ENCODE measurements at places on chromosomes 5 and 9.
A peak's percentile ranks its signal among the peaks of the same experiment; 100 is the strongest.

GRCh38 chr9:120916588-120916987 is 10.0 kb downstream of the TRAF1 start:
- DNase-seq: peak; percentile 36

DNA sequence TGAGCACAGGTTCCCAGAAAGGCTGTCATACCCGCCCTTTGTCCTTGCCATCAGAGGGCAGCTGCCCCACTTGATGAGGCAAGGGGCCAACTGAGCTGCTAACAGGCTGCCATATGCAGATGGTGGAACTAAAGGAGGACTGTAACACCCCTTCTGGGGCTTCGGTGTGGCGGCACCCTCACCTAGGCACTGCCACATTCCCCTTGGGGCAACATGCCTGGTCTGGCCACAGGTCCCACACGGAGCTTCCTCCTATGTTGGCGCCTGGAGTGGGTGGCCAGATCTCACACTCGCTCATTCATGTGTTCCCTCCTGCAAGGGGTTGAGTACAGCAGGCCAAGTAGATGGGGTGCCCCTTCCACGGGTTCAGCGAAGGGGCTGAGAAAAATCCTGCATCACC is 777.4 kb upstream of the CHD1 start:
- DNase-seq: no peak

GRCh38 chr5:53858700-53859456 is 298.4 kb downstream of the NDUFS4 start:
- no peak for DNase-seq

DNA sequence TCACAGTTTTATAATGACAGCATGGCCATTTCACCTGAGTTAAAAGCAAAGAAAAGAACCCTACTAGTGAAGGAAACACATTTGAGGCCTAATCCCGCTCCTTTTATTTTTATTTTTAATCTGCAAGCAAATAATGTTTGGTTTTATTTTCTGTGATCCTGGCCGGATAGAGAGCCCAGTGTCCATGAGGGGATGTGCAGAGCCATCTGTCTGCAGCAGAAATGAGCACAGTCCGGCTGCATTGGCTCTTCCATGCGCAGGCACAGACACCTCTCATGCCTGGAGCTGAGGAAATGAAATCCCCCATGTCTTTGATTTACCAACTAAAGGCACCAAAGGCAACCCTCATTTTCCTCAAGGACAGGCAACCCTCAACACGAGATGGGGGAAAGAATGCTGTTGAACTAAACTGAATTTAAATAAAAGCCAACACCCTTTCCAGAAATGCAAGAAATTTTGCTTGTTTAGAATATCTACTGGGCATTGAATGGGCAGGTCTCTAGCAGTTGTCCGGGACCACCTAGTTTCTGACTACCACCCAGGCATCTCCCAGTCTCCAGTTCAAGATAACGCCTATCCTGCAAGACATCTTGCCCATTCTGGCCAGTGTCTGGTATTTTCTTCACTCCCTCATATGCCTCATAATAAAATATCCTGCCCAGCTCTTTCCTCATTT is 47.9 kb upstream of the SEMA6A start:
- no peak for DNase-seq

GRCh38 chr5:173733831-173734501 is 117.5 kb upstream of the BOD1 start:
- DNase-seq: no peak

DNA sequence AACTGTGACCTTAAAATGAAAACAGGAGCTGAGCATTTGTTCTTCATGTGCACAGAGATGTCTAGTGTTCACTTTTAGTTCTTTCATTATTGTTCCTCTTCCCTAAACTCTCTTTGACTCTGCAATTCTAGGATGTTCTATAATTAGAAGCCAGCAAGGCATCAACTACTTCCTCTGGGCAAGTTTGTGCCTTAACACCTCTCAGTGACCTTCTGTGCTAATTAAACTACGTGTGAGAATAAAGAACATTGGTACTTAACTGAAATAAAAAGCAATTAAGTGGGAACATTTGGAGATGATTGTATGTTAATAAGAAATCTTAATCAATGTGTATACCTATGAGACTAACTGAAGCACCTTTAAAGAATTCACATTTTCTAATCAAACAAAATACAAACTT is 242.8 kb downstream of the RASEF start:
- DNase-seq: no peak

- DNase-seq: no peak
Observed at GRCh38 chr5:128424646-128425045, 113.4 kb downstream of the FBN2 start.

- peak; percentile 13 for DNase-seq
Observed at GRCh38 chr5:154385236-154385512, 60.6 kb upstream of the SAP30L start.

DNA sequence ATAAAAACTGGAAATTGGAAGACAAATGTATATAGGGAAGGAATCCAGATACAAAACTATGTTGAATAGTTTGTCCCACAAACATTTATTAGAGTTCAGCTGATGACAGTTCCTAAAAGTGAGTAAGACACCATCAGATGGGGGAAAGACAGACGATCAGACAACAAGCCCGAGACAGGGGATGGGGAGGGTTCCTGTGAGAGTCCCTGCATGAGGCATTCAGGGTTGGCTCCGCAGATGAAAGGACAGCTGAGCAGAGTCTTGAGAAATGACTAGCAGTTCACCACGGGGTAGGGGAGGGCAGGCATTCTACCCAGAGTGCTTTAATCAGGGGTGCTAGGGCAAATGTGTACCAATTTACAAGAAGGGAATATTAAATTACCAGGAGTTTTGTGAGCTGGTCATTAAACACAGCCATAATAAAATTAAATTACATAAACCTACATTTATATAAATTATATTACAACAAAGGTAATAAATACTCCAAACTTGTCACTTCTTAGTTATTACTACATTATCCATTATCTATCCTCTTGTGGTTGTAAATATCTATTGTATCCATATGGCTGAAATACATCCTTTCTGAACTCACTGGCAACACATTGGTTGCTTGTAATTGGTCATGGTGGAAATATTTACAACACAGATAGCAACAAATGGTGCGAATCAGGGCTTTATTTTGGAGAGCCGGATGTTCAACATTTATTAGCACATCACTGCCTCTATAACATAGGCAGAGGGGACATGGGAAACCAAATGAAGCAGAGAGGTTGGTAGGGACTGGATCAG is 27.8 kb downstream of the TNFSF15 start:
- no peak for DNase-seq

- DNase-seq: no peak
Observed at GRCh38 chr5:173873306-173873922, 14.7 kb upstream of the CPEB4 start.

DNA sequence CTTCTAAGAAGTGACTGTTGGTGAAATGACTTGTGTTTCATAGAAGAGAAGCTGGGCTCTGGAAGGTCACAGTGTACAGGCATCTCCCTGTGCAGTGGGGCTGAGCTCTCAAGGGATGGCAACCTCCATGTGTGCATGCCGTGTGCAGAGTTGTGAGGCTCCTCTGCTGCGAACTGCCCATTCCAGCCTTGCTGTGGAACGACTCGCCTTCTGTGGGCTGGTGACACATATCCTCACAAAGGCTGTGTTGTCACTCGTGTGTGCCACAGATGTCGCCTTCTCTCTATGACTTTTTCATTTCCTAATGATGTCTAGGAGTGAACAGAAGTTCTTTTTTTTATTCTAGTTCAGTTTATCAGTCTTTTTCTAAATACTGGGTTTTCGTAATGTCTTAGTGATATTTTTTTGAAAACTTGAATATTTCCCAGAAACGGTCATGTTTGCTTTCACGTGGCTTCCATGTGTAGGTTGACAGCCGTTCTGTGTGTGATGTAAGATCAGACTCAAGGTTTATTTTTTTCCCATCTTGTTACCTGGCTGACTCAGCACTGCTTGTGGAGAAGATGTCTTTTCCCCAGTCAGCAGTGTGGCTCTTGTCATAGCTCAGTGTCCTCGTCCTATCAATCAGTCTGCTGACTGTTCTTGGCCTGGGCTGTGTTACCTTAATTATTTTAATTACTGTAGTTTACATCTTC is 57.3 kb upstream of the CACNA1B start:
- DNase-seq: peak; percentile 26

DNA sequence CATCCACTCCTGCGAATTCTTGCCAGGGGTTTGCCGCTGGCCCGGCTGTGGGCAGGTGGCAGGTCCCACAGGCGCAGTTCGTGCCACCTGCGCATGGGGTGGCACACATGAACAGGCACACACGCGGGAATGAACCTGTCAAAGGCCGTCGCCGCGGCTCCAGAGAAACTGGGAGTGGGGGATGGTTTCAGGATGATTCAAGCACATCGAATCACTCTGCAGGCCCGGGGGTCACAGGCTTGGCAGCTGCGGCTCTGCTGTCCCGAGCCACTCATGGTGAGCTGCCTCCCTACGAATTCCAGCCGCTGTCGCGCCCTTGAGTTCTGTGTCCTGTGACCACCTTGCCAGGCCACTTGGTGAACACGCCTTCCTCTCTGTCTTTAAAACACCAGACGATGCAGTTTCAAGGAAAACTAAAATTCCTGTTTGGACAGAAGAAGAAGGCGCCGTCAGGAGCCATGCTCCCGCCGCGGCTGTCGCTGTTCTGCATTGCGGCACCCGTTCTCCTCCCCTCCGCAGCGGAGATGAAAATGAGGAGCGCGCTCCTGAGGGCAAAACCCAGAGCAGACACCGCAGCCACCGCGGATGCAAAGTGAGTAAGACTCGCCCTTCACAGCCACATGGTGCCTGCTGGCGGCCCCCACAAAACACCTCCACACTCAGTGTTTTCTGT is 15.4 kb upstream of the EXOC3 start:
- no peak for DNase-seq

DNA sequence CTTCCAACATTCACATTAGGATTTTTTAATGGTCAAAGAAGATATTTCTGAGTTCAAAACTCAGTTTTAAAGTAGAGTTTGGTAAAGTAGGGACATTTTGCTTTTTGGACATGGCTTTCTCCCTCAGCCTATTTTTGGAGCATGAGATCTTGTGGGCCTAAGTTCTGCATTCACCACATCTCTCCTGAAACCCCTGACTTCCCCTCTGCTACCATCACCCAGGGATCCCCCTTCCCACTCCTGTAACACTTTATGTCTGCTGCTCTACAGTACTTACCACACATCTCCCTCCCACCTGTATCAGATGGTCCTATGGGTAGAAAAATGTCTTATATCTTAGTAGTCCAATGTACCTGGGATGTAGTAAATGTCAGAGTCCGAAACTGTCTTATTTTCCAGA is 48.2 kb upstream of the JAK2 start:
- DNase-seq: no peak

- no peak for DNase-seq
Observed at GRCh38 chr9:34125681-34126206, 754 bp downstream of the DCAF12 start.

DNA sequence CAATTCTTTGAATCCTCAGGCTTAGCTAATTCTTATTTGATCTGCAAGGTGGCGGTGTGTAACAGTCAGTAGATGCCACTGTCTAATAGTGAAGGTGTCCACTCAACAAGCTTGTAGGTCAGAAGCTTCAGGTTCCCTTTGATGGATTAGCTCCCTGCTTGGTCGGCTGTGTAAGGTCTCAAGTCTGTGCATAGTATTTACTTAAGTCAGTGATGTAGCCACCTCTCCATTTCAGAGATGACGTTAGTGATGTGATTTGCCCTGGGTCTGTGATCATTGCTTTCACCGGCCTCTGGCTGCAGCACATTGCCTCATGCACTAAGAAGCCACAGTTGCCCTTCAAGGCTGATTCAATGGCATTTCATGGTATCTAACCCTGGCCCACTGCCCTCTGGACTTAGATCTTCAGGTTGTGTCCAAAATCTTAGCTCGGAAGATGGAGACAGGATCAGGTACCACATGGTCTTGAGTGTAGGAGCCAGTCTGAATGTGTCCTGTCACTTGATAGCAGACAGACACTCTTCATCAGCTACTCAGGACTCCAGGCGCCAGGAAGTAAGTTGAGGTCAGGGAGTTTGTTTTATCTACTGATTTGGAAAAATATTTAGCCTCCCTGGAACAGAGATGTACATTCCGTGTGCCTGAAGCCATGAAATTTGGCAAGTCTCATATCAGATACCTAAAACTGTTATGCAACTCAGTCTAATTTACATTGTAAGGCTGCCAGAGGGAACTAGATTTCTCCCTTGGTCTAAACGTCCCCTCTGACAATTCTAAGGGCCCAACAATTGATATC is 42.9 kb downstream of the SUB1 start:
- no peak for DNase-seq

DNA sequence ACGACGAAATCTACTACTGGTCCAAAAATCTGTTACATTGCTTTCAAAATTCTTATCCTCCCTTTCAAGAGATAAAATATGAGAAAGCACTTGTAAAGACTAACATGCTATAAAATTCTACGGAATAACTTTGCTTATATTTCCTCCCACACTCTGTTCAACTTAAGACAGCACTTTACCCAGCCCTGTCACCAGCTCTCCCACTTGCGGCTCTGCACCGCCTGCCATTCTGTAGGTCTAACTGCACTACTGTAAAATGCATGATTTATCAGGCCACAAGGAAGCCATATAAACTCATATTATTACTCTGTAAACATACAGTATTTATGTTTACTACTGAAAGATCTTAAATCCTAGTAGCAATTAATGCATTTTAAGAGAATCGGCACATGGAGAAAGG is 11.4 kb downstream of the CTNND2 start:
- no peak for DNase-seq

DNA sequence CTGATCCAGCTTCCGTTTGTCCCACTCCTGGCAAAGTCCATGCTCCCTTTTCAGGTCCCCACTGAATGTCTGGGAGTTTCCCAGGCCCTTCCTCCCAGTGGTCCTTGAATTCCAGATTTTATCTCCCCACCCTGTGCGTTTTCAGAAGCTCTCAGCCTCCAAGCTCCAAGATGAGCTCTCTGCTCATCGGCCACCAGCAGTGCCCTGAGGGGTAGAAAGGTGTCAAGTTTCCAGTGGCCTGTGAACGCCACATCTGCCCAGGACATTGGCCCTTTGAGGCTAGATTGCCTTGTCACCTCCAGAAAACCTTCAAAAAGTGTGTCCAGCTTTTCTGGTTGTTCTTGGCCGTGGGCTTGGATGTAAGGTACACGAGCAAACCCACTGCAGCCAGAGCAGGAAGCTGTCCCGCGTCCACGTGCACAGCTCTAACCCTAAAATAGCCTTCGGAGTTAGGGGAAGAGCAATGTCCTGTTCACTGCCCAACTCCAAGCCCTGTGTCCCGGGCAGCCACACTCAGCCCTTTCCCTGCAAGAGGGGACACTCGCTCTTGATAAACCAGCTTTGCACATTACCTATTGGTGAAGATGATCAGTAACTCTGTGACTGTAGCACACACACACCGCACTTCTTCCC is 10.9 kb upstream of the LRRC14B start:
- no peak for DNase-seq

DNA sequence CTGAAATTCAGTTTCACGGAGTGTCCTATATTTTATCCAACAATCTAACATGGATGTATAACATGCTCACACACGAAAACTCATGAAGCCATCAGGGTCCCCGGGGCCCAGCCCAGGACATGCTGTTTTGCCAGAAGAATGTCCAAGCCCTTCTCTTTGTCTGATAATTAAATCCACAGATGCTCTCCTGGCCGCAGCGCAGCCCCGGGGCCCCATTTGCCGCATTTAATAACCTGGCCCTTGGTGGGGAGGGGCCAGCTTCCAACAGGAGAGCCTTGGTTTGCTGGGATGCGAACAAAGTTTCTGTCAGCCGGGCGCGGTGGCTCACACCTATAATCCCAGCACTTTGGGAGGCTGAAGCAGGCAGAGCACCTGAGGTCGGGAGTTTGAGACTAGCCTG is 30.0 kb downstream of the PLPP7 start:
- no peak for DNase-seq
